ENCODE measurements at places on chromosomes 7 and 10. TPM values are rescaled to one million over a fixed set of nuclear protein-coding genes. Genes with fewer than 3 reads are reported as not detected.

Gene USP6NL
- 5.6 TPM for total RNA-seq

Gene GPC2
- total RNA-seq, result 3.6 TPM

DNA sequence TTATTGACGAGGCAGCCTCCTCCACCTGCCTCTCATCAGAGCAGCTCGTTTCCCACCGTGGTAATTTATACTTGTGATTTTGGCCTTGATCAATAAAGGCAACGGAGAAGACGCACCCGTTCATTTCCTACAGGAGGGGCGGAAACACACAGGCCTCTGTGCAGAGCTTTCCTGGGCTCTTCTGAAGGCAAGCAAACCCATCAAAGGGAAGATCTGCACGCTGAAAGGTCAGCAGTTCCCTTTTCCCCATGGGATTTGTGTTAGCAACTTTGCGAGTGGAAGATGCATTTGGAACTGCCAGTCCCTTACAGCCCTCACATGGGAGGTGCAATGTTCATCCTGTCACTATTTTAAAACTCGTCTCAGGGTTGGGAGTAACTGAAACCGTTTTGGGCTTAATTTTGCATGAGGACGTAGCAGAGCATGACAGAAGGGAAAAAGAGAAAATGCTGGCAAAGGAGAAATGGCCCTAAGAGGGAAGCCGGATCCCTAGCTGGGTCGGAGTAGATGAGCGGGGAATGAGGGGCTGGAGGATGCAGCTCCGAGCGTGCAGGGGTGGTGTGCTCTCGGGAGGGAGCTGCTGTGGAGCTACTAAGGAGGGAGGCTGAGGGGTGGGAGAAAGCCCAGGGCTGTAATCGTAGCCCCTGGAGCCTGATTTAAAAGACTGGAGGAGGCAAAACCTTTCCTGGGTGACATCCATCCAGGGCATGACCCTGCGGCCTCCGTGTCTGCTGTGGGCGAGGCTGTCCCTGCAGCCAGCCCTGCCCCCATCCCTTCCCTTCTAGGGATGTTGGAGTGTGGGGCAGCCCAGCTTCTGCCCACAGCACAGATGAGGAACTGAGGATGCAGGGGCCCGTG, 111.1 kb upstream of the FAM20C start:
- H3K27ac ChIP-seq, result no peak overlapping the region
- H3K36me3 ChIP-seq, result no peaks in the 10 kb centered on the region
- DNase-seq, result no peak
- H3K4me3 ChIP-seq, result no peak overlapping the region
- H3K4me1 ChIP-seq, result no peaks in the 10 kb centered on the region

- H3K27ac ChIP-seq, result no peak overlapping the region
- no peak overlapping the region for H3K4me3 ChIP-seq
- H3K36me3 ChIP-seq, result no peaks in the 10 kb centered on the region
- H3K27me3 ChIP-seq, result no peaks in the 10 kb centered on the region
Measured at GRCh38 chr10:44512431-44513022, 127.6 kb upstream of the CXCL12 start.

- no peak overlapping the region for H3K4me3 ChIP-seq
- no peak for DNase-seq
- peaks cover 35% of the 10 kb centered on the region for H3K27me3 ChIP-seq
- no peak overlapping the region for H3K27ac ChIP-seq
- no peaks in the 10 kb centered on the region for H3K4me1 ChIP-seq
Measured at GRCh38 chr10:107915215-107915610, 750.7 kb upstream of the SORCS1 start.

DNA sequence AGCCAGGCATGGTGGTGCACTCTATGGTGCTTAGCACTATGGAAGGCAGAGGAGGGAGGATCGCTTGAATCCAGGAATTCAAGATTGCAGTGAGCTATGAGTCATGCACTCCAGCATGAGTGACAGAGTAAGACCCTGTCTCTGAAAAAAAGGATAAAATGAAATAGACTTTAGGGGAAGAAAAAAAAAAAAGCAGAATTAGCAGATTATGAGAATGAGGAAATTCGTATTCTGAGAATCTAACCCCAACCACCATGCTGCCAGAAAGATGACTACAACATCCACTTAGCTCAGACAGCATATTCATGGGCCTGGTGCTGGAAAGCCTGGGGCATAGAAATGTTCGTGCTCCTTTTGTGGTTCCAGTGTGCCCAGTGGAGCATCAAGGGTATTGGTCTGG, 63.3 kb downstream of the TMEM26 start:
- H3K4me1 ChIP-seq, result no peaks in the 10 kb centered on the region
- H3K4me3 ChIP-seq, result no peak overlapping the region
- no peaks in the 10 kb centered on the region for H3K27me3 ChIP-seq
- no peak for DNase-seq
